ENCODE measurements at places on chromosomes 5 and 9.

DNA sequence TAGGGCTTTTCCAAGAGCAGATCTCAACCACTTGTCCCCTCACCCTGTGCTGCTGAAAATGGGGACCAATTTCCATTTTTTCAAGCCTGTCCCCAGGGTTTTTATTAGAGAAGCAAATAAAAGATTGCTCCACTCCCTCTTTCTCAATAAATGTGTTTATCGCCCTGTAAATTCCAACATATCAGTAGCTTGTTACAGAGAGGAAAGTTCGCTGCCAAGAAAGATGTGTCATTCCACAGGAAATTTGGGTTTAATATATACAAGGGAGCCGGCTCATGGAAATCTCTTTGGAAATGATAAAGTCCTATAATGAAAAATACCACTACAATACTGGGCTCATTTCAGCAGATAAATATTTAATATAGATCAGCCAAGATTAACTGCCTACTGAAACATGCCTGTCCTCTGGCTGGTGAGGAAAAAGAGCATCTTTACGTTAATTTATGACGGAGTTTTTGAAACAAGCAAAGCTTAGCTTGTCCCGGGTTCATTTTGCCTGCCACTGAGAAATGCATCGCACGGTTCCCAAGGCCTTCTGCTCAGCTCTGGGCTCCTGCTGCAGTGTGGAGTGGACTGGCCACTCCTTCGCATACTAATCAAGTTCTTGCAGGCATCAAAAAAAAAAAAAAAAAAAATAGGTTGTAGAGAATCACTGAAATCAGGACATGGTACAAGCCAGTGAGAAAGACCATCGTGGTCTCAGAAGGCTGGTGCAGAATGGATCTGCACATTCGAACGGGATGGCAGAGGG lies 84.5 kb downstream of the BRINP1 start:
- DNase-seq, result no peak

GRCh38 chr9:95070549-95071021 lies 246.9 kb downstream of the FANCC start:
- no peak for DNase-seq

GRCh38 chr9:28781481-28781880 lies 1208.2 kb upstream of the C9orf72 start:
- no peak for DNase-seq

GRCh38 chr5:179343021-179343718 lies 2.1 kb downstream of the ADAMTS2 start:
- no peak for DNase-seq

DNA sequence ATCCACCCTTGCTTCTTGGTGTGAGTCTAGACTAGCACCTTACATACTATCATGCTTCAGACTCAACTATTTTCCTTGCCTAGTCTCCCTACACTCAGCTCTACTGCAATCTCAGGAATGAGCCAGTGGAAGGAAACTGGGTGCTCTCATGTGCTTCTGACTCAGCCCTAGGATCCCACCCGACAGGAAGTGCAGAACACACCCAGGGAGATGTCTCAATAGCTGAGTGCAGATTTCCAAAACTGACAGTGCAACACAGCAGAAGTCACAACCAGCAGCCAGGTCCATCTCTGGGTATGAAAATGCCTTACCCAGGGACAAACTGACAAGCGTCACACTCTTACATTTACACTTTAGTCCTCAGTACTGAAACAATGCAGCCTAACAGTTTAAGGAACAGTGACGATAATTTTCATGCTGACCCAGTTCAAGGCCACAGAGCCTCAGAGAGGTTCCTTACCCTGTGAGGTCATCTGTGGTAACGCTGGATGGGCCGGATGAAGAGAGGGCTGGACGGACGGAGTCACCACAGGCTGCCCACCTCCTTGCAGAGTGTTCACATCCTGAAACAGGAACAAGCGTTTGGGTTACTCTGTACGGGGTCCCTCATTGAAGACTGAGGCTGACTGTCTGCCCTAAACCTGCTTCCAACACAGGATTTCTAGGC lies 33.0 kb downstream of the FKBP15 start:
- DNase-seq, result no peak

- DNase-seq, result no peak
Observed at GRCh38 chr5:91206103-91206502, 177.0 kb downstream of the ARRDC3 start.

GRCh38 chr5:135356522-135357318 lies 42.3 kb downstream of the MACROH2A1 start:
- DNase-seq, result no peak

- DNase-seq, result no peak
Observed at GRCh38 chr9:105357937-105358336, 89.9 kb upstream of the FSD1L start.

- DNase-seq, result no peak
Observed at GRCh38 chr5:76081811-76082771, 1.1 kb upstream of the SV2C start.

DNA sequence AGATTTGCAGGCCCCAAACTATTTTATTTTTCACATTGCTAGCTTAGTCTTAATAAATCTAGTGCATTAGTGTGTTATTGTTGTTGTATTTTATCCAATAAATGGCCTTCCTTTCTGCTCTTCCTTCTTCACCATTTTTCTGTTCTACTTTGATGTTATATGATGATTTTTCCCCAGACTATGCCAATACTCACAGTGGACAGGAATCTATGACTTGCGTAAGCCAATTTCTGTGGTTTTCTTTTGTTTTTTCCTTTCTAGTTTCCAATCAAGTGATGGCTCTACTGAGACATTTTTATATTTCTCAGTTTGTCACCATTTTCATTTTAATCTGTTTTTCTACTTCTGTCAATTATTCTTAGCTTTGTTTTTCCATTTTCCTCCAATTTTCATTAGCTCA lies 106.8 kb upstream of the FBXL7 start:
- no peak for DNase-seq

GRCh38 chr9:136050701-136051452 lies 44.2 kb downstream of the NACC2 start:
- DNase-seq, result no peak

DNA sequence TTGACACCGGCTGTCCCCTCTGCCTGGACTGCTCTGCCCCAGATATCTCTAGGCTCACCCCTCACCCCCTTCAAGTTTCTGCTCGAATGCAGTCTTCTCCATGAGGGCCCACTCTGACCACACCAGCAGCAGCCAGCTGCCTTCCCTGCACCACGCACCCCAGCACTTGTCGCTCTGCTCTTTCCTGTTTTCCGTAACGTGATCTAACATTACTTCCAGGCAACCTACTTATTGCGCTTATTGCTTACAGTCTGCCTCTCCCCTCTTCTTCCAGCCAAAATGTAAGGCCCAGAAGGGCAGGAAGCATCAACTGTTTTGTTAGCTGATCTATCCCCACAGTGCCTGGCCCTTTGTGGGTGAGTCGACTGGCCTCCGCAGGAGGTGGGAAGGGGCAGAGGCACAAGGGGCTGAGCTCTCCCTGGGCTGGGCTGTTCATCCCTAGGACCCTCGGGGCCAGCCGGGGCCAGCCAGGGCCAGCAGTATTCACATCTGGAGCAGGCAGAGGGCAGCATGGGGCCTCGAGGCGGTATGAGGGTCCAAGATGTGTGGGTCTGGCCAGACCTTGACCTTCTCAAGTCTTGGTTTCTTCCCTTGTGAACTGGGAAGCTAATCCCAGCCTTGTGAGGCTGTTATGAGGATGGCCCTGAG lies 11.6 kb upstream of the DBN1 start:
- no peak for DNase-seq

- DNase-seq, result no peak
Observed at GRCh38 chr5:67234671-67235176, 38.1 kb upstream of the CD180 start.

DNA sequence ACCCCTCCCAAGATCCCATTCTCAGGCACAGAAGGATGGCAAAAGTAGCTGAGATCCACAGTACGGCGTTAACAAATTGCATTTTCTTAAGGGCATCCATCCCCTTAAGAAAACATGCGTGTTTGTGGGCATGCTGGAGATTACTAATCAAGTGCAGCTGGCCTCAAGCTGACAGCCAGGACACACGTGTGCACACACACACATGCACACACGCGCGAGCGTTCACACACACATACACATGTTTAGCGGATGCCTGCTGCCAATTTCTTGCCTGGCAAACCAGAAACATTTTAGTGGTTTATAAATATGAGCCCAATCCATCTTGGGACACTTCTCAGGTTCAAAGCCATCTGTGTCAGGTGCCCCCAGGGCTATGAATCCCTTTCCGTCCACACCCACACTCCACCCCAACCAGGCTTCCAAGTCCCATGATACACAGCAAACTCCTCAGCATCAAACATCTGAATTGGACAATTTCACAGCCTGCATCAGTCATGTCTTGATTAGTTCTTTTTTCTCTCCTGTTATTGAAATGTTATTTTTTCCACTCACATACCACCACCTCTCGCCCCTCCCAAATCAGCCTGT lies 23.5 kb upstream of the SMIM23 start:
- no peak for DNase-seq

GRCh38 chr5:40221796-40222195 lies 457.9 kb upstream of the PTGER4 start:
- no peak for DNase-seq

DNA sequence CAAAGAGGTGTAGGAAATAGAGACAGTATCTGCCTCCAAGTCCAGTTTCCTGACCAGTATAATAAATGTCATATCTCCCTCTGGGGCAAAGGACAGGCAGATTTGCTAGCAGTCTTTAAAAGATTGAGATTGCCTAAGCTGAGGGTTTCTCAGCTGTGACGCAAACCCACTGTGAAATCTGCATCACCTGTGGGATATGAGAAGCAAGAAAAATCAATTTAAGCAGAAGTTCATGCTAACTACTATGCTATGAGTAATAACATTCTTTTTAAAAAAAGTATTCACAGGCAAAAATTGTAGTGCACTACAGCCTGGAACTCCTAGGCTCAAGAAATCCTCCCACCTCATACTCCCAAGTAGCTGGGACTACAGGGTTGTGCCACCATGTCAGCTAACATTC lies 168.1 kb upstream of the POC5 start:
- DNase-seq, result no peak

GRCh38 chr9:88653911-88654310 lies 118.9 kb downstream of the NXNL2 start:
- no peak for DNase-seq

DNA sequence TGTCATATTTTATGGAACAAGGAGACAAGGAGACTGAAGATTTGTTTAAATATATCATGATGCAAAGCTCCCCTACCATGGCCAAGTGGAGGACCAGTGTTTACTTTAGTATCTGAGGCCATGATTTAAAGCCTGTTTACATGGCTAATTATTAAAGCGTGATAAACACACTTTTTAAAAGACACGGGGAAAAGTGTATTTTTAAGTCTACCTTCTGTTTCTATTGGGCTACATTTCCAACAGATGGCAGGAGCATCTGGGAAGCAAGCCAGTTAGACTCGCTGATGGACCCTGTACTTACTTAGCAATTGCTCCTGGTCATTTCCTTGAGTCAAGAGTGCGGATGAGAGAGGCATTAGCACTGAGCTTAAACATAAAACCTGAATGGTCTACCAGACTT lies 480.3 kb upstream of the SEMA6A start:
- no peak for DNase-seq

DNA sequence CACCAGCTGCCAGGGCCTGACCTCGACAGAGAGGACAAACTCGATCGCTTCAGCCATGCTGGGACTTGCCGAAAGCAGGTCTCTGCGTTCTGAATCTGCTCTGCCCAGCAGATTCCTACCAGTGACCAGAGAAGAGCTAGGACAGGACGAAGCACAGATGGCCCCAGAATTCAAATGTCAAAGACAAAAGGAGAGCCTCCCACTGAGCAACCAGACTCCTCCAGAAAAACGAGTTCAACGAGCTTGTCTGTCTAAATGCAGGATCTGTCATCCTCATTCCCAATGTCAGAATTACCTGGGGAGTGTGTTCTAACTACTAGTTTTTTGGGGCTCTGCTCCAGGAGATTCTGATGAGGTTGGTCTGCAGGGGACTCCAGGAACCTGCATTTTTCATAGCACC lies 13.4 kb downstream of the AK8 start:
- no peak for DNase-seq

DNA sequence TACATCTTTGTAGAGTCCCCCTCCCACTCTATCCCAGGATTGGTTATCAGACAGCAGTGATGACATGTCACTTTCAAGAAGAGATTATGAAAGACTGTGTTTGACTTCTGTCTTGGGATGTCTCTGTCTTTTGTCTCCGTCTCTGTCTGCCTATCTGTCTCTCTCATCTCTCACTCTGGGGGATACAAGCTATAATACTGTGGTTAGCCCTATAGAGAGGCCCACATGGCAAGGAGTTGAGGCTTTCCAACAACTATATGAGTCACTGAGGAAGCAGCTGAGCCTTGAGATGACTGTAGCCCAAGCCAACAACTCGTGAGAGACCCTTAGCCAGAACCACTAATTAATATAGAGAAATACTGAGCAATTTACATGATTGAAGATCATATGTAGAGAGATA lies 284.8 kb downstream of the PDE4D start:
- no peak for DNase-seq

GRCh38 chr9:77872863-77873262 lies 158.7 kb downstream of the GNAQ start:
- DNase-seq, result no peak

DNA sequence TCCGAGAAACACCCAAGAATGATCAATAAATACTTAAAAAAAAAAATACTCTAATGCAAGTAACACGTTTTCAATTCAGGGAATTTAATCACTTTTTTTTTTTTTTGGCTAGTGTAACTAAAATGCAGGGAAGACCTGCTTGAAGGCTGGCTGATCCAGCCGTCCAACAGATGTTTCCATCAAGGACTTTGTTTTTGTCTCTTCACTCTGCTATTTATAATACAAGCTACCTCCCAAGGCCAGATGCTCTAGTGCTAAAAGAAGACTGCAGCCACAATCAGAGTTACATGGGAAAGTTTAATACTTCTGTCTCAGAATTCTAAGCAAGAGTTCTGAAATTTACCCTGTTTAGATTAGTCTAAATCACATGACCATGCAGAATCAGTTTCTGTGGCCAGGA lies 14.5 kb downstream of the TBCA start:
- no peak for DNase-seq

- DNase-seq, result no peak
Observed at GRCh38 chr5:15837551-15838289, 337.7 kb downstream of the FBXL7 start.

DNA sequence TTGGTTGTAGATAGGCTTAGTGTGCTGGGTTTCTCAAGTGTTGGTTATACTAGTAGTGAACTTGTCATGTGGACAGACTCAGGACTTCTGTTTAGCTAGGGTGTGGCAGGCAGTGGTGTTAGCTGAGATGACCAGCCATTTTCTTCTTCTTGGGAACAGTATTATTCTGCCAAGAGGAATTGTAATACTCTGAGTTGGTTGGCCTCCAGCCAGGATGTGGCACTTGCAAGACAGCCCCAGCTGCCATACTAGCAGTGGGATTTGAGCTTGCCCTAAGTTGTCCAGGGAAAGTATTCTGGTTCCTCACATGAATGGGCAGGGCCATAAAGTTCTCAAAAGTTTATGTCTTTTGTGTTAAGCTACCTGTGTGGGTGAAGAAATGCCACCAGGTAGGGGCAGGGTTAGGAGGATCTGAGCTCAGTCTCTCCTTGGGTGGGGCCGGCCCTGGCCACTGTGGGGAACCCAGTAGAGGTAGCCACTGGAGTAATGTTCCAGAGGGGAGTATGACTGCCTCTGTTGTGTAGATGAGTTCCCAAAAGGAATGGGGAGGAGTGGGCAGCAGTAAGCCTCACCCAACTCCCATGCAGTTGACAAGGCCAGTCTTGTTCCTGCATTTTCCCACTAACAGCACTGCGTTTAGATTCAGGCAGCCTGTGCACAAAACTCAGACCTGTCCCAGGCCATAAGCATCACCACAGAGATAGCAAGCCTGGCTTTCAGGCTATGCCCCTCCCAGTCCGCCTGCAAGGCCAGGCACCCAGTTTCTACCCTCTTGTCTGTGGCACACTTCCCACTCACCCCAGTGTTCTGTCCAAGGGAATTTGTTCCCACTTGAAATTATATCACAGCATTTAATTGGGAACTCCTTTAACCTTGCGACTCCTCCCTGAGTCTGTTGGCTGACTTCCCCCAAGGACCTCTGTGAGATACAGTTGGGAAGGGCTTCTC lies 250.7 kb downstream of the ANXA1 start:
- DNase-seq, result no peak

Data from stimulated activated CD8-positive, alpha-beta memory T cell treated with anti-CD3 and anti-CD28 coated beads, Interleukin-2, amount 100 ng/mL, for 48 hours (primary cell).